ENCODE measurements at places on chromosomes 16 and 17. TPM values are rescaled to one million over a fixed set of nuclear protein-coding genes. Genes with fewer than 3 reads are reported as not detected.

- no peaks in the 10 kb centered on the region for H3K4me1 ChIP-seq
- no peak for DNase-seq
- no peak overlapping the region for H3K4me3 ChIP-seq
- H3K27ac ChIP-seq: no peak overlapping the region
Observed at GRCh38 chr16:81752876-81753227, 26.2 kb upstream of the PLCG2 start.

DNA sequence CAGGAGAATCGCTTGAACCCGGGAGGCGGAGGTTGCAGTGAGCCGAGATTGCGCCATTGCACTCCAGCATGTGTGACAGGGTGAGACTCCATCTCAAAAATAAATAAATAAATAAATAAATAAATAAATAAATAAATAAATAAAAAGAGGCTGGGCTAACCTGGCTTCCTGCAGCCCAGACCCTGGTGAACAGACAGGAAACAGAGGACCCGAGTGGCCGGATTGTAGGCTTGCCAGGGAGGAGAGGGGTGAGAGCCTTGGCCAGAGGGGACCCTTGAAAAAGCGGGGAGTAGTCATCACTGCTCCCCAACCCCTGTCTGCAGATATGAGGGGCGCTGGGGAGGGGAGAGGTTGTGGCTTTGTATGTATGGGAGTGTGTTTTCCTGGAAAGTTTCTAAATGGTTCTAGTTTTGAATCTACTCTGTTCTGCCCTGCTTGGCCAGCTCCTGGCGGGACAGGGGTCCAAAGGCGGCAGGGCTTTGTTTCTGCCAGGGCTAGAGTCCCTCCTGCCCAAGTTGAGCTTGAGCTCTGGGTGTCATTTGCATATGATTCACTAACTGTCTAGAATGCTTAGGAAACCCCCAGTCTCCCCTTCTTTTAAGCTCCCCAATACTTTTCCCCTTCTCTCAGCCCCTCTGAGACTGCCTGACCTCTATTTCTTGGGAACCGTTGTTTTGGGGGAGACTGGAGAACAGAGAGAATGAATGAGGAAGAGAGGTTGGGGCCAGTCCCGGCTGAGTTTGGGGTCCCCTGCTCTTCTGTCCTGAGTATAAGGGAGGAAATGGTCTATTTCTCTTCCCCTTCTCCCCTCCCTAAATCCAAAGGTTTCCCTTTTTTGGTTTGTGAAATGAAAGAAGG lies 16.4 kb downstream of the RARA start:
- H3K4me3 ChIP-seq: peak overlapping the region; percentile 10
- H3K36me3 ChIP-seq: no peaks in the 10 kb centered on the region
- no peaks in the 10 kb centered on the region for H3K27me3 ChIP-seq
- peak; percentile 34 for DNase-seq
- peak overlapping the region; percentile 97 for H3K27ac ChIP-seq
- H3K4me1 ChIP-seq: peaks cover 96% of the 10 kb centered on the region

GRCh38 chr16:47377154-47377553 lies 83.7 kb downstream of the ITFG1 start:
- H3K36me3 ChIP-seq: peaks cover 17% of the 10 kb centered on the region
- H3K27ac ChIP-seq: no peak overlapping the region
- peaks cover 9% of the 10 kb centered on the region for H3K4me1 ChIP-seq
- H3K27me3 ChIP-seq: no peaks in the 10 kb centered on the region

DNA sequence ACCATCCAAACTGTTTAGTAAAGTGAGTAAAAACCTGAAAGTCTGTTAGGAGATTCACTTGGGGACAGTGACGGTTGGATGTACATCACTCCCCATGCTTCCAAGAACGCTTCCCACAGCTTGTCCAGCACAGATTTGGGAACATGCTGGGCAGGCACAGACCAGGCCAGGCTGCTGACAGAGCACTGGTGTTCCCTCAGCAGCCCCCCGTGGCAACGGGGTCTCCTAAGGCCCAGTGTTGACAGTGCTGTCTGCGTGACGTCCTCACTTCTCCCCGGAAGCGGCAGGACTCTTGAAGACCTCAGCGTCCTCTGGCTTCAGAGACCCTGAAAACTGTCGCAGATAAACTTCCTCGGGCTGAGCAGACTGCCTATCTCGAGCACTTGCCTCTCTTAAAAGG lies 8.9 kb upstream of the TRPV3 start:
- no peak for DNase-seq
- no peak overlapping the region for H3K27ac ChIP-seq
- no peak overlapping the region for H3K4me3 ChIP-seq
- no peaks in the 10 kb centered on the region for H3K27me3 ChIP-seq
- peaks cover 3% of the 10 kb centered on the region for H3K36me3 ChIP-seq
- peaks cover 9% of the 10 kb centered on the region for H3K4me1 ChIP-seq

DNA sequence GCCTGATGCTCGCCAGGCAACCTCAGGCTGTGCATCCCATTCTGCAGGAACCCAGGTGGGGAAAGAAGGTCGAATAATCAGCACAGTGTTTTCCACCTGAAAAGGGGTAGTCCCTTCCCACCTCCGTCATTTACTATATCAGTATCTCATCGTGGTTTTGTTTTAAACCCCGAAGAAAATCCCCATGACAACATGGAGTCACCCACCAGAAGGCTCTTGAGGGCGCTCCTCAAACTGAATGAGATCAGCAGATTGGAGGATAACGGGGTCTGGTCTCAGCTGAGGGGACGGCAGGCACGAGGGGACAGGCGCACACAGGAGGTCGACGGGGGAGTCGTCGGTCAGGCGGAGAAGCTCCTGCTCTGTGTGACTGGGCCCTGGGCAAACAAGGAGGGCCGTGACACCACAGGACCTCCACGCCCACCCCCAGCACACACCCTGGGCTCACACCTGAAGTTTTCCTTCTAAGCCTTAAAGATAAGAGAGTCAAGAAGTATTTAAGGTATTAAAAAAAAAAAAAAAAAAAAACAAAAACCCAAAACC lies 44.2 kb downstream of the MARF1 start:
- peaks cover 89% of the 10 kb centered on the region for H3K36me3 ChIP-seq
- H3K27me3 ChIP-seq: no peaks in the 10 kb centered on the region
- peaks cover 10% of the 10 kb centered on the region for H3K4me1 ChIP-seq
- DNase-seq: no peak
- H3K27ac ChIP-seq: peak overlapping the region; percentile 66
- H3K4me3 ChIP-seq: no peak overlapping the region

DNA sequence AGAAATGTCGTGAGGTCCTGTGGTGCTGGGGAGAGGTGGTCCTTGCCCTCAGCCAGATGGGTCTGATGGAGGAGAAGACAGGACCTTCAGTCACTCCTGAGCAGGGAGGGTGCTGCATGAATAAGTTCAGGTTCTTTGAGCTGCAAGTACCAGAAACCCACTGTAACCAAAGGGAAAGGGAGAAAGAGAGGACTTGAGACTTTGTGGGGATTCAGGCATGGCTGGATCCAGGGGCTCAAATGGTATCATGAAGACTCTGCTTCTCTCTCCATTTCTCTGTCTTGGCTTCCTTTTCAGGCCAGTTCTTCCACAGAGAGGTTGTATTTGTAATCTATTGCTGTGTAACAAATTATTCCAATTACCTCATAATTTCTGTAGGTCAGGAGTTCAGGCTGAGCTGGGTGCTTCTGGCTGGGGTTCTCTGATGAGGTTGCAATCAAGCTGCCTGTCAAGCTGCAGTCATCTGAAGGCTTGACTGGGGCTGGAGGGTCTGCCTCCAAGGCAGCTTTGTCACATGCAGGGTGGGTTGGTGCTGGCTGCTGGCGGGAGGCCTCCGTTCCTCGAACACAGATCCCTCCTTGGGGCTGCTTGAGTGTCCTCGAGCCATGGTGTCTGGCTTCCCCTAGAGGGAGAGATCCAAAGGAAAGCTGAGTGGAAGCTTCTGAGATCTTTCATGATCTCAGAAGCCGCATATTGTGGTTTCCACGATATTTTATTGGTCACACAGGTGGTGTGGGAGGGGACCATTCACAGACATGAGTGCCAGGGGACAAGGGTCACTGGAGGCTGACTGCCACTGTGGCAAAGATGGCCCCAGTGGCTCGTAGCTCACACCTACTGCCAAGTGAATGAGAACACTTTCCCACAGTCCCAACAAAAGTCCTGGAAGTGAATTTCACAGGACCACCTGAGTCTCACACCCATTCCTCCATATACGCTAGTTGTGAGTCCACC lies 5.9 kb upstream of the ADCY7 start:
- no peaks in the 10 kb centered on the region for H3K36me3 ChIP-seq
- no peaks in the 10 kb centered on the region for H3K4me1 ChIP-seq
- no peaks in the 10 kb centered on the region for H3K27me3 ChIP-seq
- H3K4me3 ChIP-seq: no peak overlapping the region
- no peak overlapping the region for H3K27ac ChIP-seq
- no peak for DNase-seq

DNA sequence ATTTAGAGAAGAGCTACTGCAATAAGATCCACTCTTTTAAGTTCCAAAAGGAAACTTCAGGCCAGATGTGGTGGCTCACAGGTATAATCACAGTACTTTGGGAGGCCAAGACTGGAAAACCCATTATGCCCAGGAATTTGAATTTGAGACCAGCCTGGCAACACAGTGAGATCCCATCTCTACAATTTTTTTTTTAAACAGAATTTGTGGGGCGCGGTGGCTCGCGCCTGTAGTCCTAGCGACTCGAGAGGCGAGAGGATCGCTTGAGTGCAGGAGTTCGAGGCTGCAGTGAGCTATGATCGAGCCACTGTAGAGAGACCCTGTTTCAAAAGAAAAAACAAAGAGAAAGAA lies 793 bp downstream of the COG7 start:
- DNase-seq: no peak
- no peaks in the 10 kb centered on the region for H3K36me3 ChIP-seq
- H3K4me3 ChIP-seq: peak overlapping the region; percentile 83
- H3K27ac ChIP-seq: peak overlapping the region; percentile 87
- H3K27me3 ChIP-seq: no peaks in the 10 kb centered on the region
- peaks cover 19% of the 10 kb centered on the region for H3K4me1 ChIP-seq

DNA sequence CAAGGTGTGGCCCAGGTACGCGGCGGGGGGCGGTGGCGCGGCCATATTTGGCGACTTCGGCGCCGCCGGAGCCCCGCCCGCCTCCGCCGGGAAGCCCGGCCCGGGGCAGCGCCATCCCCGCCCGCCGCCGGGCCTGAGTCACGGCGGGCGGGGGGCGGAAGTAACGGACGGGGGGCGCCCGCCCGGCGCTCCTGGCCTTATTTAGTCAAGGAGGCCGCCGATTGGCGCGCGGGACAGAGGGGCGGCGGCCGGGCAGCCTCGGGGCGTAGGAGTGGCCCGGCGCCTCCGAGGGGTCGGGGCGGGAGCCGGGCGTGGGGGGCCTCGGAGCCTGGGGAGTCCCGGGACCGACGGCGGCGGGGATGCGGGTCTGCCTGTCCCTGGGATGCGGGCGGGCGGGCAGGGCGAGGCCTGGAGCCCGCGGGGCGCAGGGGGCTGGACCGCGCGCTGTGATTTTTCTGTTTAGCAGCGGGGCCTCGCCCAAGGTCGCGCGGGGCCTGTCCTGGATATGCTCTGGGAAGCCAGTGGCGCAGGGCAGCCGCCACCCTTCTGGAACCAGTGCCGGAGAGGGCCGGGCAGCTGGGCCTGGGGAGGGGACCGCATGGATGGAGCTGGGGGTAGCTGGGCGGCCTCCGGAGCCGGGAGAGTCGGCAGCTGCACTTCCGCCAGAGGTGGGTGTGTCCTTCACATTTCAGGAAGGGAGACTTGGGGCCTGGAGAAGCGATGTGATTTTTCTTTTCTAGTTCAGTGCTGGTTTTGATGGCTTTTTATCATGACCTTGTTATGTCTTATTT lies 2.3 kb upstream of the ACTG1 start:
- no peaks in the 10 kb centered on the region for H3K27me3 ChIP-seq
- peaks cover 41% of the 10 kb centered on the region for H3K4me1 ChIP-seq
- peak overlapping the region; percentile 86 for H3K4me3 ChIP-seq
- peak overlapping the region; percentile 100 for H3K27ac ChIP-seq
- DNase-seq: peak; percentile 89
- H3K36me3 ChIP-seq: peaks cover 11% of the 10 kb centered on the region

GRCh38 chr16:10318798-10319500 lies 66.9 kb upstream of the ATF7IP2 start:
- no peak overlapping the region for H3K4me3 ChIP-seq
- no peaks in the 10 kb centered on the region for H3K36me3 ChIP-seq

GRCh38 chr16:54174201-54174600 lies 112.4 kb downstream of the IRX3 start:
- H3K4me1 ChIP-seq: no peaks in the 10 kb centered on the region
- H3K27me3 ChIP-seq: no peaks in the 10 kb centered on the region
- no peaks in the 10 kb centered on the region for H3K36me3 ChIP-seq
- H3K4me3 ChIP-seq: no peak overlapping the region
- H3K27ac ChIP-seq: no peak overlapping the region

- DNase-seq: no peak
- no peaks in the 10 kb centered on the region for H3K27me3 ChIP-seq
- H3K36me3 ChIP-seq: no peaks in the 10 kb centered on the region
- H3K4me3 ChIP-seq: peak overlapping the region; percentile 2
- H3K4me1 ChIP-seq: peaks cover 36% of the 10 kb centered on the region
Observed at GRCh38 chr16:2486645-2487516, 12.0 kb downstream of the TBC1D24 start.

The KRTAP3-1 gene
- not detected for total RNA-seq

The CACNG1 gene
- total RNA-seq: 43.0 TPM

The CRISPLD2 gene
- total RNA-seq: 24.0 TPM

The USP43 gene
- total RNA-seq: 0.06 TPM
